ENCODE measurements at places on chromosomes 13 and 19.

DNA sequence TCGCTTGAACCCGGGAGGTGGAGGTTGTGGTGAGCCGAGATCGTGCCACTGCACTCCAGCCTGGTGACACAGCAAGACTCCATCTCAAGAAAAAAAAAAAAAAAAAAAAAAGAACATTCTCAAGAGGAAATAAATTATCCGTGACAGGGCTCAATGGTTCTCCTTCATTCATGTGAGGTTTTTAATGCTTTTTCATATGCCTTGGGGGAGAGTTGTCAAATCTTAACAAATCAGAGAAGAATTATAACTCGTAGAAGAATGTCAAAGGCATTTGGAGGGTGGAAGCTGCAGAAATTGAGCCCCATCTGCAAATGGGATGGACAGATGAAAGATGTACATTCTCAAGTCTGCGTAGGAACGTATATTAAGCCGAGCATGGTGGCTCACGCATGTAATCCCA lies 34.9 kb upstream of the HOMER3 start:
- DNase-seq = no peak

DNA sequence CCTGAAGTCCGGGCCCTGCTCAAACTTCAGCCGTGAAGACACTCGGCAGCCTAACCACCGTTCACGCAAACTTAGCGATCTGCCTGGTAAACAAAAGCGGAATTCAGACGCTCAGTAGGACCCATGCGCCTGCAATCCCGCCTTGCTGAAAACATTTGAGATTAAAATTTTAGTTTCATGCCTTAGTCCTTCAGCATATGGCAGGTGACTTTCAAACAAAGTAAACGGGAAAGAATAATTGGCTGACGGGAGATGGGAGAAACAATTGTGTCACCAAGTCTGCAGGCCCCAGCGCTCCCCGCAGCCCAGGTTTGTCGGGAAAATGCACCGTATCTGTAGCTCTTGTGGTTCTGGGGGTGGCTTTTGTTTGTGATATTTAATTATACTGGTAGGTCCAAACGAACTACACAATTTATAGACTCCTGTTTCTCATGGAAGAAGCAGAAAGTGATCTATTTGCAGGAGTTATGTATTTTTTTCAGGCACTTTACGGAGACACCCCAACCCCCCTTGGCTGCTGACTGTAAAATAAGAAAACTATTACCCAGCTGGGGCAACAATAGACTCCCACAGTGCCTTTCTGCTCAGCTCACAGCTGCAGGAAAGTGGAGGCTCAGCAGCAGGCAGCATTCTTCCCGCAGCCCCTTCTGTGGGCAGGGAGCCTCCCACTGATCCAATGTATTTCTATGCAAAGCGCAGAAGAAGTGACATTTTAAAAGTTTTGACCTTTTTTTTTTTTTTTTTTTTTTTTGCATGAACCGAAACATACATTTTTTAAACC lies 94.8 kb downstream of the SOX1 start:
- no peak for DNase-seq

- DNase-seq = no peak
Measured at GRCh38 chr19:7910321-7911161, 4.1 kb upstream of the TGFBR3L start.

GRCh38 chr13:38902551-38902950 lies 88.1 kb downstream of the STOML3 start:
- DNase-seq = no peak

- no peak for DNase-seq
Measured at GRCh38 chr19:35048911-35049411, 7.4 kb downstream of the HPN start.

DNA sequence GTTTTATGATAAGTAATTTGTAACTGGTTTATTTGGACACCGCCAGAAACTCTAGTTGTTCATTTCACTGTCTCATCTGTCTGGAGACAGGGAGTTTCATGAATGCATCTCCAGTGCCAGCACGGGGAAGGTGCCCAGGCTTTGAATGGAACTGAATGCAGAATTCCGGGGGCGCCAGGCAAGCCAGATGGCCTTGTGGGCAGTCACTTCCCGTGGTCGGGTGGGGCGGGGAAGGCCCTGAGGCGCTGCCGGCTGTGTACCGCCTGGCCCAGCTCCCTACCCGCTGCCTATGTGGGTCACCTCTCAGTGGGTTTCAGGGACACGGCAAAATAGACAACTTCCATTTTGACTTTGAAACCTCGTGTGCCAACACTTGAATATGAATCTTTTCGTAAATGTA lies 28.8 kb upstream of the MCF2L start:
- no peak for DNase-seq

- DNase-seq = no peak
Measured at GRCh38 chr19:30159636-30160035, 212.5 kb upstream of the ZNF536 start.

- DNase-seq = no peak
Measured at GRCh38 chr13:105278943-105279381, 1256.5 kb downstream of the EFNB2 start.

DNA sequence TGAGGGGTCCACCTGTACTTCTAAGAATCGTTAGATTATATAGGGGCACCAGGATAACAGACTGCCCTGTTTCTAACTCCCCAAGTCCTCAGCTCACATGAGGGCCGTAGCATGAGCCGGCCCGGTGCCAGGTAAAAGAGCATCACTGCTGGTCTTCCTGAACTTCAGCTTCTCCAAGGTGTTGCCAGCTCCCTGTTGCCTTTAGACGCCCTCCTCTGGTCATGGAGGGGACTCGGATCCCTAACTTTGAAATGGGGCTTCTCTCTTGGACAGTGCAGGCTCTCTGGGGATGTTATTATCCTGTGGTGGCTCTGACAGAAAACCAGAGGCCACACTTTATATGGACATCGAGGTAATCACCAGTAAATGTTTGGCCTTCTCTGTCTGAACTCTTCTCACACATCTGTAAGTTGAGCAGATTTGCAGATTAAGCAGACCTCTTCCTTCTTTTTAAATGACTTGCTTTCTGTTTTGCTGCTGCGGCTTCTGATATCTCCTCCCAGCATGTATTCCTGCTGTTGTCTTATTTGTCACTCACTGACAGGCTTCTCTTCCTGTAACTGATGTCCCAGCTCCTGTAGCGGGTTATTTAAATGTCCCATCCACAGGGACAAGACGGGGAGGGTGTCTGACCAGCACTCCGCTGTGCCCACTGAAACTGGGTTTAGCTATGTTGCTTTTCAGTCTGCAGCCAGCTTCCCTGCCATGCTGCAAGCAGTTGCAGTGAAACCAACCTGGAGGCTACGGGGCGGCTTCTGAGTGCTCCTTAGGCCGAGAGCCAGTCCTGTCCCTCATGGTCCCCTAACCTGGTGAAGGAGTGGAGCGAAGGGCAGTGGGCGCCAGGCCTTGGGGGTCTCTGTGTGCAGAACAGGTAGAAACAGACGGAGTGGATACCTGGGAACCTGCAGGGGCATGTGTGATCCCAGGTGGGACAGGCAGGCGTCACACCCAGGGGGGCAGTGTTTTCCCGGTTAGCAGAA lies 39.2 kb downstream of the TSSK6 start:
- no peak for DNase-seq

DNA sequence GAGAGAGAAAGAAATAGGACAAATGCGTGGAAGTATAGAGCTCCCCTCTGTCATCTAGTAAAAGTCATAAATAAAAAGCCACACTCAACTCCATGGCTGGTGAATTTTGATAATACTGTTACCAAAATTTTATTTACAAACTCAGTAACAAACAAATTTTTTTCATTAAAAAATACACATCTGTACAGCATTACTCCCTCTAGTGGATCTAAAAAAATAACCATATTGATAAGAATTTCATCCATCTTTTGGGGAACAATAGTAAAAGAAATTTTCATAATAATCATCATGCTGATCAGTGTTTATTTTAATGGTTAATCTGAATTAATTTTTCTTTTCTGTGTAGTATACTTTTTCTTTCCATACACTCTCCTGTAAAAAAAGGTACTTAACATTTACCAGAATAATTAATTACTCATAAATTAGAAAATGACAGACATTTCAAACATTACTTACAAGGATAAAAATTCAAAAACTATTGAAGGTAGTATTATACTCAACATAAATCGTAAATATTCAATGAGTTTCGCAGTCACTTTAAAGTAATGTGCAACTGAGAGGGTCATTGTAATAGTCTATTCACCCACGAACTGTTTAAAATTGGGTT lies 173.5 kb upstream of the LSM14A start:
- no peak for DNase-seq

- no peak for DNase-seq
Measured at GRCh38 chr19:56840451-56841192, at the start of the genes PEG3 and ZIM2. Gene PEG3, minus strand, starts transcription at chr19:56840726. Its CDS starts 16,071 bp downstream, at chr19:56824655. Gene ZIM2, minus strand, starts transcription at chr19:56840726. Its CDS starts 16,449 bp downstream, at chr19:56824277.

DNA sequence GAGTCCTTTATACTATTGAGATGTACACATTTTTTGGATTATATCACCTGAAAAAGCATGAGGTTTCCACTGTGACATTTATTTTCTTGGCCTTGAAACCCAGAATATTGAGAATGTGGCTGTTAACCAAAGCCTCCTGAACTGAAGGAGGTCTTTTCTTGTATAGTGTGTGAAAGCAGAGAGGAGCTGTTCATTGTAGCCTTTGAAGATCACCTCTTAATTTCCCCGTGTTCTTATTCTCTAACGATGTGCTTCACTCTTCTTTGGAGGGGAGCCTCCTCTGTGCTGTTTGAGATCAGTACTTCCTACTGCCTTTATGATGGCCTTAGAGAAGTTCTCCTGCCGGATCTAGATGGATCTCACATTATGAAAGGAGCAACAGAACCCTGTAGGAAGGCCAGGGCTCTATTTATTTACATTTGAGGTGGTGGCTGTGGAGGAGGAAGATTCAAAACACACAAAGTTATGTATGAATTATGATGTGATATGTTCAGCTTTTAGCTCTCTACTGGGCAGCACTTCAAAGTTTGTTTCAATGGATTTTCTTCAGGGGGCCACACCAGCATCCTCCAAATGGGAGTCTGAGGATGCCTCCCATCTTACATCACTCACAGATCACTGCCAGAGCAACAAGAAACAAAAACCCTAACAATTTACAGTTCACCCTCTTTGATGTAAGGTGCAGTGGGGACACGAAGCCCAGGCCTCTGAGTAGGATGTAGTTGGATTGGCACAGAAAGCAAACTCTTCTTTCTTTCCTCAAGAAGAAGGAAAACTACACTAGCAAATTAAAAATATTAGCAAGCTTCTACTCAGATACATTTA lies 322.3 kb downstream of the DLEU7 start:
- DNase-seq = no peak

DNA sequence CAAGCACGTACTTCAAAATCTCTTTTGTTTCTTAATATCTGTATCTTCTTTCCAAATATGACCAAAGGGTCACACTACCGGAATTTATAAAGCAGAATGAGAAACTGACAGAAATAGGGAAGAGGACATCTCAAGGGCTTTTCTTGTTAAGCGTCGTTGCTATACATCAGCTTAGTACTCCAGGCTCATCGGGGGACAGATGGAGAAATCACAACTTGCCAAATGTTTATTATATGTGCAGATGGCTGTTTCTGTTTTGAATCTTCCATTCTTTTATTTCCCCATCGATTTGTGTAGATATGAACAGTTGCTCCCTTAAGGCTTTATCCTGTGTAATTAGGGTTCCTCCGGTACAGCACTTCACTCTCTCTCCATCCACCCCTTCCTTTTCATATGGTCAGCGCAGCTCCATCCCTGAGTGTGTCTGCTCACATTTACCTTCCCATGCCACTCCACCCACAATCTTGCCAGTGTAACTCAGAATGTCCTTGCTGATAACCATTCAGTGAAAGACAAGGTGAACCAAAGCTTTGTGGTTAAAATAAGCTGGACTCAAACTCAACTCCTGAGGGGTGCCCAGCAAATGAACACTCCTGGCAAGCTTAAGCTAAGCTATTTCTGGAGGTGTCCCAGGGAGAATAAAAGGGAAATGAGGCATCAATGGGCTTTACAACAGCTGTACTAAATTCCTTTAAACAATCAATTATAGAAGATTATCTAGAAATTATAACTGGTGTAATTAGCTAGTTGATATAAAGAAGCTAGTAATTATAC lies 51.3 kb downstream of the TBC1D4 start:
- no peak for DNase-seq

- DNase-seq = no peak
Measured at GRCh38 chr19:7492142-7492541, 3.3 kb upstream of the PEX11G start.

GRCh38 chr19:19461306-19461670 lies 54.1 kb downstream of the TSSK6 start:
- DNase-seq = no peak

GRCh38 chr19:28316464-28316863 lies 896.5 kb downstream of the UQCRFS1 start:
- DNase-seq = no peak

- DNase-seq = no peak
Measured at GRCh38 chr13:100394005-100394695, 194.4 kb downstream of the GGACT start.

DNA sequence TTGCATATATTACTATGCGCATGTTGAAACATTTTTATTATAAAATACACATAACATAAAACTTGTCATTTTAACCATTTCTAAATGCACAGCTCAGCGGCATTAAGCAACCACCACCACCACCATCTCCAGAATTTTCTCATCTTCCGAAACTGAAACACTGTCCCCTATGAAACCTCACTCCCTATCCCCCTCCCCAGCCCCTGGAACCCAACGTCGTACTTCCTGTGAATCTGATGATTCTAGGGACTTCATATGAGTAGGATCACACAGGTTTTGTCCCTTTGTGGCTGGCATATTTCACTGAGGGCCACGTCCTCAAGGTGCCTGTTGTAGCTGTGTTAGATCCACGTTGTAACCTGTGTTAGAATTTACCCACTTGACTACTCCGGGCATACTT lies 716 bp upstream of the MAP2K2 start:
- DNase-seq = no peak

DNA sequence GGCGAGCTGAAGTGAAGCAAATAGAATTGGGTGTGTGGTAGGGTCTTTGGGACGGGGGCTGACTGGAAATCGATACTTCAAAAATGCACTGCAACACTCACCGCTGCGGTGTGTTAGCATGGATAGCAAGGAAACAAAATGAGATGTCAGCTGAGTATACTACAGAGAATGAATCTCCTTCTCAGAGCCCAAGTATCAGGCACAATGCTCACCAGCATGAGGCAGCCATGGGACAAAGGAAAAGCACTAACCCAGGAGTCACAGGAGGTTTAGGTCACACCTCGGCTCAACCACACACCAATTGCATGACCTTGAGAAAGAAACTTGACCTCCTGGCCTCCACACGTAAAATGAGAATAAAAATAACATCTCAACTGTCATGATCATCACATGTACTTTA lies 74.0 kb downstream of the FAM216B start:
- no peak for DNase-seq

DNA sequence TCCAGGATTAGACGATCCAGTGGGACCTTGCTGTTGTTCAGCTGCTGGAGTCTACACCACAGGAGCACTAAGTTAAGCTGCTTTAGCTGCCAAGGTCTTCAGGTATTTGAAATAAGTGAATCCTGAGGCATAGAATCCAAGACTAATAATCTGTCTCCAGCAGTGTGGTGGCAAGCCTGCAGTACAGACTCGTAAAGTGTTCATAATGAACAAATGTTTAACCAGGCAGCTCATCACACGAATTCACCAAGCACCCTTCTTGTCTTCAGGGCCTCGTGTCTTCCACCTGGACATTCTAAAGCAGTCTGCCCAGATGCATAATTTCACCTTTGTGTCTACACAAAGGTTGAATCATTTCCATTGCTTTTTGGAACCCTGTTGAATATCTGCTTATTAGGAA lies 5.3 kb downstream of the ATP11A start:
- no peak for DNase-seq

GRCh38 chr13:25319771-25320170 lies 18.3 kb downstream of the NUP58 start:
- no peak for DNase-seq

- DNase-seq = no peak
Measured at GRCh38 chr19:32103541-32103940, 241.9 kb upstream of the ZNF507 start.

All from stimulated activated CD4-positive, alpha-beta T cell treated with anti-CD3 and anti-CD28 coated beads, Interleukin-1b, Interleukin-23, amount 100 ng/mL, for 1 hour (primary cell).